ENCODE measurements at places on chromosomes 4 and X.
A peak's percentile ranks its signal among the peaks of the same experiment; 100 is the strongest.

- DNase-seq, result no peak
These were observed 909 bp downstream of the RTL5 start for GRCh38 chrX:72130762-72131250.

DNA sequence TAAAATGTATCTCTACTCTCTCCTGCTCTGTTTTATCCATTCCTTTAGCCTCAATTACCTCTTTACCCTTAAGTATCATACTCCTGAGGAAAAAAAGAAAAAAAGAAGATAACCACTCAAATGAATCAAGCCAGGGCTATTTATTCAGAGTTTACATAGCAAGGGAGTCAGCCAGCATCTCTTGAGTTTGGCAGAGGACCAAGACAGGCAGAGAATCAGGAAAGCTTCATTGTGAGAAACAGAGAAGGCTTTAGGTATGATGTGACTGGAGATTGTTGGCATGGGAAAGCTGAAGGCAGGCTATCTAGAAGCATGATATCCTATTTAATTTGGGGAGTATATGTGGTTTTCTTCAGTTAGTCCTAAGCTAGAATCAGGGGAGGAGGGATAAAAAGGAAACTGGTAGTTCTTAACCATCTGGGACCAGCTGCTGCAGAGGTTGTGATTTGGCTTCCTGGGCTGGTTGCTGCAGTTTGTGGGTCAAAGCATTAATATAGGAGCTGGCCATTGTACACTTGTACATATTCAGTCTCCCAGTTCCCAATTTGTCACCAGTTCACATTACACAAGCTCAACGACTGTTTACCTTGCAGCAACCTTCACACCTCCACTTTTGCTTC is 11.2 kb downstream of the APELA start:
- DNase-seq, result no peak

- no peak for DNase-seq
These were observed 719 bp upstream of the TCEAL4 start for GRCh38 chrX:103584596-103584995.

DNA sequence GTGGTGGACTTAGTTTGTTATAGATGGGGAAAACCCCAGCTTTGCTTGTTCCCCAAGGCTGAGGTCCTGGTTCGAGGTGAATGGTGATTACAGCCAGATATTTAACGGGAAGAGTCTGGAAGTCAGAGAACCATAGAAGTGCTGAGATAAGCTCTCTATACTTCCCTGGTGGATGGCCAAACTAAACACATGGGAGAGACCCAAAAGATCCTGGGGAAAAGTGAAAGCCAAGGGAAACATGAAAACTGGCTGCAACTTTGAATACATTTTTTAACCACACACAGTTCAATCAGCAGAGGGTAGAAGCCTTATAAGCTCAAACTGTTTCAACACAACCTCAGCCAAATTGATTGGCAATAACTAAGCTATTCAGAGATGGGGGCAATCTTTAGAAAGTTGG is 29.3 kb upstream of the SRPX start:
- no peak for DNase-seq

GRCh38 chr4:182478475-182478874 is 235.3 kb downstream of the TENM3 start:
- no peak for DNase-seq

GRCh38 chrX:9885150-9885549 is 82.0 kb upstream of the CLDN34 start:
- peak; percentile 13 for DNase-seq

DNA sequence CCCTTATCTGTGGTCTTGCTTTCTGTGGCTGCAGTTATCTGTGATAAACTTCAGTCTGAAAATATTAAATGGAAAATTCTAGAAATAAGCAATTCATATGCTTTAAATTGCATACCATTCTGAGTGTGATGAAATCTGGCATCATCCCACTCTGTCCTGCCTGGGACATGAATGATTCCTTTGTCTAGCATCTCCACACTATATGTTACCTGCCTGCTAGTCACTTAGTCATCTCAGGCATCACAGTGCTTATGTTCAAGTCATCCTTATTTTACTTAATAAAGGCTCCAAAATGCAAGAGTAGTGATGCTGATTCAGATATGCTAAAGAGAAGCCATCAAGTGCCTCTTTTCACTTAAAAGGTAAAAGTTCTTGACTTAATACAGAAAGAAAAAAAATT is 14.3 kb upstream of the RAB9B start:
- DNase-seq, result no peak

GRCh38 chr4:95532305-95532704 is 16.5 kb downstream of the UNC5C start:
- DNase-seq, result no peak

GRCh38 chrX:113384628-113385027 is 544.0 kb upstream of the AMOT start:
- no peak for DNase-seq
